ENCODE measurements at places on chromosomes 6 and 20.

DNA sequence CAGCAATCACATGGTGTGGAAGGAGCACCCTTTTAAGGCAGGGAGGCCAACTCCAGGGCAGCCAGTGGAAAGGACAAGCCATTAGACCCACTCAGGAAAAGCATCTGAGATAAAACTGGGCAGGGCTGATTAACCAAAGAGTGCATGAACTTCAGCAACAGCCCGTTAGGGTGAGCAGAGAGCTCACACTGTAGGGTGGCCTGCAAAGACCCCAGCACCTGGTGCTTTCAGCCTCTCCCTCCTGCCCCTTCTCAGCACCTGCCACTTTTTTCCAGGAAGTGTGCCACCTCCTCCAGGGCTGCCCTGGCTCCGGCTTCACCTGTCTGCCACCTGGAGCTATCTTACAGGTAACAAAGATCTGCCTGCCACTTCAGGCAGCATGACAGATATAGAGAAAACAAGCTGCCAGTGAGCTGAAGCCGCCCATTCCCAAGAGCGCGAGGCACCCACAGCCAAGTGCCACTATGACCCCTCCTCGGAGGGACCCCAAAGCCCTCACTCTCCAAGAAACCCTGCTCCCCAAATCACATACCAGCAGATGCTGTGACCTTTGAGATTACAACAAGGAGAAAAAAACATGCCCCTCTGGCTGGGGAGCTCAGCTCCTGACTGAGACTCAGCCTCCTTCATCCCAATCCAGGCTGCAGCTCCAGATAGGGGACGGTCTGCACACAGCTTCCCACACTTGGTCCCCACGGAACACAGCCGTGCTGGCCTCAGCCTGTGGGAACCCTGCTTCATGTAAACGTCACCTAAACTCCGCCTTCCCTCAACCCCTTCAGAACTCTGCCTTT lies 71.2 kb downstream of the ABHD12 start:
- DNase-seq, result no peak

- no peak for DNase-seq
These were observed 88.5 kb downstream of the PSMG4 start for GRCh38 chr6:3347247-3347646.

DNA sequence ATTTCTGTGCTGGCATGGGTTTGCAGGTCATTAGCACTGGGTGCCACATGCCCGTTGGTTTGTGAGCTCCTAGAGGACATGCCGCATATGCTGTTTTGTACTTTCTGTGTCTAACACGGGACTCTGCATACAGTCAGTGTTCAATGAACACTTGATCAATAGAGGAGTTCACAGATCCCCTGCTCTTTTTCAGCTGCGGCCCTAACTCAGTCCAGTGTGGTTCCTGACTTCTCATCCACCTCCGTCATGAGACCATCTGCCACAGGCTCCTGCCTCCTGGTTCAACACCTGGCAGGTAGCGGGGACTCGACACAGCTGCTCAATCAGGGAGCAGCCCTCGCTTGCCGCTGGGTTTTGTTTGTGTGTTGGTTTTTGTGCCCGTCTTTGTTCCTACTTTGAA lies 13.8 kb upstream of the BMP7 start:
- no peak for DNase-seq

DNA sequence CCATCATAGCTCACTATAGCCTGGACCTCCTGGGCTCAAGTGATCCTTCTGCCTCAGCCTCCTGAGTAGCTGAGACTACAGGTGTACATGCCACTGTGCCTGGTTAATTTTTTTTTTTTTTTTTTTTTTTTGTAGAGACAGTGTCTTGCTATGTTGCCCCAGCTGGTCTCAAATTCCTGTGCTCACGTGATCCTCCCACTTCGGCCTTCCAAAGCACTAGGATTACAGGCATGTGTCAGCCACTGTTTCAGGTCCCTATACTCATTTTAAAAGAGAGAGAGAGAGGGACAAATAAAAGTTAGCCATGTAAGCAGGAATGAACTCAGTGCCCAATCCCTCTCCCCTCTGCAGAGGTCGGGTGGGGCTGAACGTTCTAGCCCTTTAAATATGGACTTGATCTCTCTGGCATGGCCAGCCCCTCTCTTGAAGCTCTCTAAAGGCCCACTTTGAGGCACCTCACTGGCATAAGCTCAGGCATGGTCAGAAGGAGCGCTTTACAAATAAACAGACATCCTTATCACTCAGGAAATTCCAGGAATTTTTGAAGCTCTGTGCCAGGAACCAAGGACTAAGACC lies 9.0 kb upstream of the SERPINB1 start:
- DNase-seq, result no peak

DNA sequence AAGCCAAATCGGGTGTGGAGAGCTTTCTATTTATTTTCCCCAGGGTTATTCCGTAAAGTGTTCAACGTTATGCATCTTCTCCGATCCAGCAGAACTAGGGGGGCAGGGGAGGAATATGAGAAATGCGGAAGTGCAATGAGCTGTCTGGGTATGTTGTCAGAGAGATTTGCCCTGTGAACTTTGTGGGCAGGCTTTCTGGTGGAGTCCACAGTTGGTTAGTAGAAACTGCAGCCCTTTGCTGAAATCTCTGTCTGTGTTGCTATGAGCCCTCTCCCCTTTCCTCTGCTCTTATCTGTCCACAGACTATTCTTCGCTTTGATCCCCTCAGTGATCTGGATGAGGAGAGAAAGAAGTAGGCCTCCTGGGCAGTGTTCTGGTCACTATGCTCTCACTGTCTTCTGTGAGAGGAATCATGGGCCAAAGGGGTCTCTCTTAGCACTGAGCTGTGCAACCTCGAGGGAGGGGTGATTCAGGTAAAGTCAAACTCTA lies 158.9 kb upstream of the FUT9 start:
- DNase-seq, result no peak

- DNase-seq, result no peak
These were observed 91.8 kb upstream of the AGPAT4 start for GRCh38 chr6:161365633-161366032.

GRCh38 chr6:37287519-37288157 lies 29.7 kb upstream of the TMEM217 start:
- DNase-seq, result no peak

- no peak for DNase-seq
These were observed 38.4 kb upstream of the CCDC167 start for GRCh38 chr6:37538107-37538506.

- DNase-seq, result no peak
These were observed 140.7 kb upstream of the FLRT3 start for GRCh38 chr20:14478126-14478525.

- DNase-seq, result no peak
These were observed 14.9 kb downstream of the EBF4 start for GRCh38 chr20:2707353-2708072.

DNA sequence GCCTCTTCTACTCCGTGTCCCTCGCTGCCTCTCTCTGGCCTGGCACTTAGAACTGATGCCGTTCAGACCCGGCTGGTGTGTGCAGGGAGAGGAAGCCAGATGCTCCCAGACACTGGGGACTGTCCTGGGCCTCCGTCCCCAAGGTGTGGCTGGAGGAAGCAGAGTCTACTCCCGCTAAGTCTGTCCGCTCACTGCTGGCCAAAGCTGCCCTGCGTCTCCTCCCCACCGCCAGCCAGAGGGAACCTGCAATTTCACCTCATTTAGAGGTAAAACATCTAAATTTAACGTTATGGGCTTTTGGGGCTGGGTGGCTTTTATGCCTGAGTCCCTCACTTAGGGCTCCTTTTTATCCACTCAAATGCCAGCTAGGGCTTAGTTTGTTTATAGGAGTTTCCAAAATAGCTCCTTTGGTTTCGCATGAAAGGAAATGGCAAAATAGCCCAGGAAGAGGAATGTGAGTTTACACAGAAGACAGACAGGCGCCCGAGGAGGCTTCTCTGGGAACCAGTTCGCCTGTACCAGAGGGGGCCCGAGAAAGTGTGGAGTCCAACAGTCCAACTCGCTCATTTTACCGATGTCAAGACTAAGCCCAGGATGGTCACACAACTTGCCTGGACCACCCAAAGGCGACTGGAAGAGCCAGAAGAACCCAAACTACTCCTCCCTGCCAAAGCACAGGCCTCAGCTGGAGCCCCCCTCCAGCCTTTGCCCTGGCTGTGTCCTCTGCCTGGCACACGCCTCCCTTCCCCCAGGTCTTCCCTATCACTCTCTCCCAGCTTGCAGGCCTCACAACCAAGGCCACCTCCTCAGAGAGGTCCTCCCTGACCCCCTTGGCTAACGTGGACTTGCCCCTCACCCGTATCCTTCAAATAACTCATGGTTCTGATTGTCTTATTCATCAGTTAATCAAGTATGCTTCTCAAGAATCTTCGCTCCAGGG lies 54.5 kb downstream of the RIPOR3 start:
- DNase-seq, result no peak

GRCh38 chr6:32170294-32170693 lies 5.6 kb downstream of the AGPAT1 start:
- DNase-seq, result no peak

GRCh38 chr6:46053039-46053933 lies 37.6 kb upstream of the CLIC5 start:
- DNase-seq, result no peak

GRCh38 chr20:3046677-3047462 lies 1.0 kb downstream of the MRPS26 start:
- no peak for DNase-seq

GRCh38 chr6:112931832-112932231 lies 584.7 kb downstream of the RFPL4B start:
- DNase-seq, result no peak

GRCh38 chr6:23106951-23107350 lies 537.6 kb downstream of the HDGFL1 start:
- no peak for DNase-seq

DNA sequence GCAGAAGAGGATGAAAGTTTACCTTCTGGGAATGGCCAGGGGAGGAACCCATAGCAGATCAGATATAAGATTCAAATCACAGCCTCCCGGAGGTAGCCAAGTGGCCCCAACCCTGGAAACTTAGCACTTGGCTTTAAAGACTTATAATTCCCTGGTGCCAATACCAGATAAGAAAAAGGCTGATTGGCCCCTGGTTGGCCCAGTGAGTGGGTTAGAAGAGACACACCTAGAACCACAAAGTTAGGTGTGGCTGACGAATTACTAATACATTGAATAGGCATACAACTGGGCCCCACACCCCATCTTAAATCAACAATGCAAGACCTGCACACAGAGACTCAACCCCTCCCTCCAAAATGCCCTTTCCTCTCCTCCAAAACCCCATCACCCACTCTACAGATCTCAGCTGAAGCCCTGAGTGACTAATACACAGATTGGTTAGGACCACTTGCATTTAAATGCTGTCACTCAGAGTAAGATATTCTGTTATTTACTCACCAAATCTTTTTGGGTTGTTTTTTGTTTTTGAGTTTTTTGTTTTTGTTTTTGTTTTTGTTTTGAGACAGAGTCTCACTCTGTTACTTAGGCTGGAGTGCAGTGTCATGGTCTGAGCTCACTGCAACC lies 315.4 kb upstream of the JARID2 start:
- DNase-seq, result no peak

DNA sequence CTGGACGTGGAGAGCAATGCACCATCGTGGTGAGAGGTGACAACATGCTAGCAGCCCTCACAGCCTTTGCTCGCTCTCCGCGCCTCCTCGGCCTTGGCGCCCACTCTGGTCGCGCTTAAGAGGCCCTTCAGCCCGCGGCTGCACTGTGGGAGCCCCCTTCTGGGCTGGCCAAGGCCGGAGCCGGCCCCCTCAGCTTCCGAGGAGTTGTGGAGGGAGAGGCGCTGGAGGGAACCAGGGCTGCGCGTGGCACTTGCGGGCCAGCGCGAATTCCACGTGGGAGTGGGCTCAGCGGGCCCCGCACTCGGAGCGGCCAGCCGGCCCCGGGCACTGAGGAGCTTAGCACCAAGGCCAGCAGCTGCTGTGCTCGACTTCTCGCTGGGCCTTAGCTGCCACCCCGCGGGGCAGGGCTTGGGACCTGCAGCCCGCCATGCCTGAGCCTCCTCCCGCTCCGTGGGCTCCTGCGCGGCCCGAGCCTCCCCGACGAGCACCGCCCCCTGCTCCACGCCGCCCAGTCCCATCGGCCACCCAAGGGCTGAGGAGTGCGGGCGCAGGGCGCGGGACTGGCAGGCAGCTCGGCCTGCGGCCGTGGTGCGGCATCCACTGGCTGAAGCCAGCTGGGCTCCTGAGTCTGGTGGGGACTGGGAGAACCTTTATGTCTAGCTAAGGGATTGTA lies 3.8 kb downstream of the GPX6 start:
- no peak for DNase-seq

DNA sequence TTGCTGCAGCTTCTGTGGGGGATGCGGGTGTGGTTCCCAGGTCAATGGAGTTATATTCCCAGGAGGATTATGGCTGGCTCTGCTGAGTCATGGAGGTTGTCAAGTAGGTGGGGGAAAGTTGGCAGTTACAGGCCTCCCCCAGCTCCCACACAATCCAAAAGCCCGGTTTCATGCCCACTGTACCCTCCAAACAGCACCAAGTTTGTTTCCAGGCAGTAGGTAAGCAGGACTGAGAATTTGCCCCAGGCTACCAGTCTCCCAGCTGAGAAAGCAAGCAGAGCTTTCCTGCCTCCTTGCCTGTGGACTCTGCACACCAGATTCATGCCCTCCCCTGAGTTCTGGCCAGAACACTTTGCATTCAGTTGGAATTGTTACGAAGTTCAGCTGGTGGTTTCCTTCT lies 578.2 kb downstream of the MEI4 start:
- no peak for DNase-seq

DNA sequence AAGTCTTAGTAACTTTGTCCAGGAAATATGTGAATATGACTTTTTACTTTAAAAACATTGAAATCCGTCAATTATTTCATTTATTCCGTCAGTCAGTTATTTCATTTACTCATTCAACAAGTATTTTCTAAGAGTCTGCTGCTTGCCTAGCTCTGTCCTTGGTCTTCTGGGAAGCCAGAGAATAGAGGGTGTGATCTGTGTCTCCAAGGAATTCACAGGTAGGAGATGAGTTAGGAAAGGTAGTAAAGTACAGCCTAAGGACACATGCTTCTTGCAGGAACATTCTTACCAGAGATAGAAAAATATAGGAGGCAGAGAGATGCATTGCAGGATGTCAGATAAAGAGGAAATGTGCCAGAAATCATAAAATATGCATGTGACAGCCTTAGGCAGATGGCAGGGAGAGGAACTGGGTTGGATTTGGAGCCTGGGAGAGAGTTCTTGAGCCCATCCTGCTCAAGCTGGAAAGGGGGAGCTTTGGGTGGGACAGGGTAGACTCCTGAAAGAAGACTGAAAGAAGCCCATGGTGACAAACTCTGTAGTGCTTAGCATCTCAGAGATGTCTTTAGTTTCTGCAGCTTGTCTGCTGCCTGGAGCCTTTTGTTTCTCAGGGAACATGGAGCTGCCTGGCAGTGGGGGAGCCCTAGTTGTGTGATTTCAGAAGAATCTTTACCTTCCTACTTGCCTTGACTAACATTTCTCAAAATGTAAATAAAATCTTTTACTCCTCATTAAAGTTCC lies 3.5 kb downstream of the SH3BGRL2 start:
- DNase-seq, result no peak
